Stomach (tissue), 19 donors: ENCODE measurements at places on chromosomes 7 and 10. TPM values are rescaled to one million over a fixed set of nuclear protein-coding genes. Genes with fewer than 3 reads are reported as not detected.

GRCh38 chr7:19143881-19144574 lies 1.2 kb downstream of the FERD3L start:
- H3K4me1 ChIP-seq, result no peaks in the 10 kb centered on the region
- H3K27me3 ChIP-seq, result peaks cover 5% of the 10 kb centered on the region
- DNase-seq, result no peak
- H3K4me3 ChIP-seq, result peak overlapping the region; percentile 12
- no peaks in the 10 kb centered on the region for H3K36me3 ChIP-seq
- no peak overlapping the region for H3K27ac ChIP-seq

- peaks cover 57% of the 10 kb centered on the region for H3K27me3 ChIP-seq
- no peaks in the 10 kb centered on the region for H3K36me3 ChIP-seq
- DNase-seq, result no peak
- H3K4me1 ChIP-seq, result peaks cover 12% of the 10 kb centered on the region
Observed at GRCh38 chr10:132965411-132966057, 23.2 kb upstream of the CFAP46 start.

DNA sequence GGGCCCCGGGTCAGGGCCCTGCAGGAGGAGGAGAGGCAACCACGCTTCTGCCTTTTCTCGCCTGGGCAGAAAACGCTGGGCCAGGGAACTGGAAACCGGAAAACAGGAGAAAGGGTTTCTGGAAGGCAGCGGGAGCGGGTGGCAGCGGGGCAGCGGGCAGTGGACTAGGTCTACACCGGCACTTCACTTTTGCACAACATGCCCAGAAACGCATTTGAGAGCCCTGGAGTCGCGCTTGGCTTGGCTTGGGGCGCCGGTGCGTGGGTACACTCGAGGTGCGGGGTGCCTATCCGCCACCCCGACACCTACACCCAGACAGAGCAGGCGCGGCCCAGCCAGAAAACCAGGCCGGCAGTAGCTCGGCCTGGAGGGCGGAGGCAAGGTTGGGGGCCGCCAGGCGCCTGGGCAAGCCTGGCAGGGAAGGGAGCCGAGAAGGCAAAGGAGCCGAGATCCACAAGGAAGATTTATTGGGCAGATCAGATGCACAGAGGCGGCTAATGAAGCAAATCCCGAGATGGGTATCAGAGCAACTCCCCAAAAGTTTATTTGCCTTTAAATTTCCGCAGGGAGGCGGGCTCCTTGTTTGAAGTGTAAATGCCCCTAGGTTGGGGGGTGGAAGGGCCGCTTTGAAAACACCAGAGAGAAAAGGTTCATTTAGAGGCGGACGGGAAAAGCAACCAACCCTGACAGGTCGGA lies 3.2 kb upstream of the PAX2 start:
- H3K27me3 ChIP-seq, result peaks cover 63% of the 10 kb centered on the region
- no peak overlapping the region for H3K4me3 ChIP-seq
- peaks cover 49% of the 10 kb centered on the region for H3K4me1 ChIP-seq
- DNase-seq, result no peak
- no peaks in the 10 kb centered on the region for H3K36me3 ChIP-seq
- no peak overlapping the region for H3K27ac ChIP-seq

DNA sequence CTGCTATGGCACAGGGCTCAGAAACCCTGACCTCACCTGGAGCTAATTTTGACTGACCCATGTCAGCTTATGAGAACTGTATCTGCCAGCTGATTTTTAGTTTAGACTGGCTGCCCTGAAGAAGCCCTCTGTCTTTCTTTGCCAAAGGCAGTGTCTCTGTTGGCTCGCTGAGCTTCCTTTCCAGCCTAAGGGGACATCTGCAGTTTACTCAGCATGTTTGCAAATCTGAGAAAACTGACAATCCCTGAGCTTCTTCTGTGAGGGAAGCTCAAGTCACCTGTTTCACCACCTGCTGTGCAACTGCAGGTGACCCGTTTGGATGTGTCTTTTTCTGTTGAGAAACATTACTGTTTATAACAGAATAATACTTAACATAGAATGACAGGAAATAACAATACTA lies 46.0 kb downstream of the PRKAR2B start:
- no peak overlapping the region for H3K27ac ChIP-seq
- no peak overlapping the region for H3K4me3 ChIP-seq
- H3K4me1 ChIP-seq, result no peaks in the 10 kb centered on the region
- H3K36me3 ChIP-seq, result no peaks in the 10 kb centered on the region

KCND2 gene
- total RNA-seq, result not detected

CYP3A5 gene
- 538 TPM for total RNA-seq

PPP1R17 gene
- not detected for total RNA-seq

GRCh38 chr7:127629268-127629854 lies 11.4 kb upstream of the PAX4 start:
- H3K4me3 ChIP-seq, result no peak overlapping the region
- peak; percentile 47 for DNase-seq
- no peaks in the 10 kb centered on the region for H3K4me1 ChIP-seq
- H3K36me3 ChIP-seq, result no peaks in the 10 kb centered on the region
- H3K27me3 ChIP-seq, result no peaks in the 10 kb centered on the region

- no peak overlapping the region for H3K27ac ChIP-seq
- no peak overlapping the region for H3K4me3 ChIP-seq
- H3K36me3 ChIP-seq, result no peaks in the 10 kb centered on the region
- peaks cover 6% of the 10 kb centered on the region for H3K4me1 ChIP-seq
- no peaks in the 10 kb centered on the region for H3K27me3 ChIP-seq
Observed at GRCh38 chr7:133201470-133201869, 51.4 kb upstream of the EXOC4 start.

DNA sequence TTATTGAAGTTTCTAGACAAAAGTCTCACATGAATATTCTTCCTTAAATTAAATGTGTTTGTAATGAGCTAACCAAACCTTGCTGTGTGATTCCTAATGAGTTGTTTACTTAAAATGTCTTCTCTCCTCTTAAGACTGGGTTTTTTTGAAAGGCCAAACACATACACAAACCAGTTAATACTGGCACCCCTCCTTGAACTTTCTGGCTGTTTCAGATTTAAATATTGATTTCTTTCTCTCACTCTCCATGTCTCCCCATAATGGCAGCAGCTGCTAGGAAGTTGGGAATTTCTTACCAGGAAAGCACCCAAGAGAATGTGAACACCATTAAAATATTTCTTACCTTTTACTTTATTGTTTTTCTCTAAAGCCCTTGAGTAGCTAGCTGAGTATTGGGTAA lies 11.4 kb upstream of the PTN start:
- no peak overlapping the region for H3K27ac ChIP-seq
- H3K27me3 ChIP-seq, result no peaks in the 10 kb centered on the region
- no peaks in the 10 kb centered on the region for H3K4me1 ChIP-seq
- no peak for DNase-seq
- H3K36me3 ChIP-seq, result no peaks in the 10 kb centered on the region
- no peak overlapping the region for H3K4me3 ChIP-seq

SDK1 gene
- 7.4 TPM for total RNA-seq

ZPBP gene
- not detected for total RNA-seq
